ENCODE measurements at places on chromosomes 16 and 17.

GRCh38 chr16:79171931-79172705, 428.4 kb downstream of the MAF start:
- DNase-seq = no peak

DNA sequence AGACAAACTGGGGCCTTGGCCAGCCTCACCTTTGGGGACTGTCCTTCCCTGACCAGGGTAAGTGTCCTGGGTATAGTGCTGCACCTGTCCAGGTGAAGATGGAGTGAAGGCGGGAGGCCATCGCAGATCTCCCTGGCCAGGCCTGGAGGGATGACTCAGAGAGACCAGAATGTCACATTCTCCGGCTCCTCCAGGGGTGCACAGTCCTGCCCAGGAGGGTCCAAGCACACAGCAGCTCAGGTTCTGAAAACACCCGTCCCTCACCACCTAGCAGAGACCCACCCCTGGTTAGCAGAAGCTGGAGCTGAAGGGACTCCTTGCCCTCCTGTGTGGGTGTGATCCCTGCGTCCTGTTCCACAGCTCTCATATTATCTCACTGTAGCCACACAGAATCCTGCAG, 21.9 kb downstream of the FA2H start:
- no peak for DNase-seq

GRCh38 chr17:72590882-72591281, 470.1 kb downstream of the SOX9 start:
- DNase-seq = no peak

- no peak for DNase-seq
Observed at GRCh38 chr17:16272111-16272840, 55.3 kb downstream of the PIGL start.

DNA sequence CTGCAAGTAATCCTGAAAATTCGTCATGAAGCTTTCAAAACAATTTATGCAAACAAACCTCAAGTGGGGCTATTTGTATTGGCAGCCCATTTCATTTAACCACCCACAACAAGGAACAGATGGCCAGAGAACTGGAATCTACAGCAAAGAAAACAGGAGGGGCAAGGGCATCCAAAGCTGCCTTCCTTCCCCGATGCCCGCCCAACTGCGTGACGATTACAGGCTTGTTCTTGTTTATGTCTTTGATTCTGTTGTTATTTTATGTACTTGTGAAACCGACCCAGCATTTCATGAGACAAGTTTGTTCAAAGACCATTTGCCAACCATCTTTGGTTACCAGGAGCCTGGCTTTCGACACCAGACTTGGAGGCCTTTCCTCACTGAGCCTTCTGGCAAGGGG, 59.1 kb upstream of the IRX6 start:
- no peak for DNase-seq

GRCh38 chr16:14634389-14634725, 1.6 kb downstream of the BFAR start:
- DNase-seq = no peak

DNA sequence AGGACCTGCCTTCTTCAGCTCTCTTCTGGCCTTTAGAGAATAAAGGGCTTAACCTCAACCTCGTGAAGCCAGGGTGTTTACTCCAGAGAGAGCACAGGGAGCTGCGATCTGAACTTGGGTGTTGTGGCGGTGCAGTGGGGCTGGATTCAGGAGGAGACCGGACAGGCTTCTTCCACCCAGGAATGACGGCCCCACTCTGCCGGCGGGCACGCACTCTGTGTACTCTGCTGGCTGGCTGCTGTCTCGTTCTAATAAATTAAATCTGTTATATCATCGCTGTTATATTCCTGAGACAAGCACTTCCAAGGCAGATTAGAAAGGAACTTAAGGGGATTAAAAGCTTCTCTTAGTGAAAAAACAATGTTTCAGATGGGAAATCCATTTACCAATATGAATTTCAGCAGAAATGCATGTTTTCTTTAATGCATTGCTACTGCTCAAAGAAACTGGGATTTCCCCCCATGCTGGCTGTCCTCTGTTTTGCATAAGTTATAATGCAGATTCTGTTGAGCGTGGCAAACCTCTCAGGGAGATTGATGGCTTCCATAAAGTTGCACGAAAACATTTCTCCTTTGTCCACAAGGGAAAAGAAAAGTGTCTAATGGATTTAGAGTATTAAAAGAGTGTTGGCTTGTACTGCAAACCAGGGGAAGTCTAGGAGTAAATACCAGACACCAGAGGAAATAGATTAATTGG, 168.6 kb upstream of the IRX3 start:
- no peak for DNase-seq

DNA sequence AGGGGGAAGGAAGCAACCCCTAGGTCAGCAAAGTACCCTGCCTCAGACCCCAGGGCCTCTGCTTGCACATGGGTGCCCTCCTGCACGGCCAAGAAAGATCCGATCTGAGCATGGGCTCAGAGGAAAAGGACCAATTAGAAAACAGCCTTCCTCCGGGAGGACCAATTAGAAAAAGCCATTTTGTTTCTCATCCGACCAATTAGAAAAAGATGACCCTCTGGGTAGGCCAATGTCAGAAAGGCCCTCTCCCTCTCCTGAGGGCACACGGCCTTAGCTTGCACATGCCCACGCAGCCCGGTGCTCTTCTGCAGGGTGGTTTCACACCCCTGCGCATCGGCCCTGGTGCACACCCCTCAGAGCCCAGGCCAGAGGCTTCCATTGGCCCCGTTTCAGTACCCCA, 5.1 kb upstream of the CISD3 start:
- no peak for DNase-seq

GRCh38 chr16:63453261-63453660, 1417.0 kb upstream of the CDH8 start:
- DNase-seq = no peak
